ENCODE measurements at places on chromosomes 5 and 9.

DNA sequence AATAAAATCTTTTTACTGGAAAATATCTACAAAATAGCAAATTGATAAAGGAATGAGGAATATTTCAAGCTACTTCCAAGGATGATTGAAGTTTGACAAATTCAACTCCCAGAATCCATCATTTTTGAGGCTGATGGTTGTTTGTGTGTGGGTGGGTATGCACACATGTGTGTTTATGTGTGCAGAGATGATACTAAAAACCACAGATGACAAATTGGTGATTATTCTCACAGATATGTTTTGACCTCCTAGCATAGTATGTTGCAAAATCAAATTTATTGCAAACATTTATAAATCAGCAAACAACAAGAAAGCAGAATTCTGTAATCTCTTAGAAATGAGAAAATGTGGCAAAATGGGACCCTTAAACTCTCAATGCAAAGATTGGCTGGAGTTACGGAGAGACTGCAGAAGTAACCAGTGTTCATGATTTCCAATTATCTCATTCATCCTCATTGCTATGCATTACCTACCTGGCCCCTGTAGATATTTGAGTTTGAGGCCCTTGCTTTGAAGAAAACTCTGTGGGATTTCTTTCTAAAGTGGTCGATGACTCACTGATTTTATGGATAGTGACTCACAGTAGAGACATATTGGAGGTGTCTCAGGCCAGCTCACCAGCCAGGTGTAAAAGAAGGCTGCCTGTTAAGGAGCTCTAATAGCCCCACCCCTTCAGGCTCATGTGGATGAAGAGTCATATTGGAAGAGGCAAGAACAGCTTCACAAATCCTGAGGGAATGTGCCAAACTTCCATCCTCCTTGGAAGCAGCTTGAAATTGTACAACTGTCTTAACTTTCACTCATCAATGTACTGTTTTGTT, 44.6 kb upstream of the TMC1 start:
- no peak for DNase-seq

- no peak for DNase-seq
Observed at GRCh38 chr9:33813712-33814641, 3.0 kb upstream of the UBE2R2 start.

GRCh38 chr5:1836176-1836890, 35.1 kb downstream of the NDUFS6 start:
- no peak for DNase-seq

GRCh38 chr9:132590318-132591182, 8.1 kb downstream of the BARHL1 start:
- DNase-seq = no peak

- DNase-seq = no peak
Observed at GRCh38 chr9:132474253-132474652, 64.2 kb downstream of the CFAP77 start.

DNA sequence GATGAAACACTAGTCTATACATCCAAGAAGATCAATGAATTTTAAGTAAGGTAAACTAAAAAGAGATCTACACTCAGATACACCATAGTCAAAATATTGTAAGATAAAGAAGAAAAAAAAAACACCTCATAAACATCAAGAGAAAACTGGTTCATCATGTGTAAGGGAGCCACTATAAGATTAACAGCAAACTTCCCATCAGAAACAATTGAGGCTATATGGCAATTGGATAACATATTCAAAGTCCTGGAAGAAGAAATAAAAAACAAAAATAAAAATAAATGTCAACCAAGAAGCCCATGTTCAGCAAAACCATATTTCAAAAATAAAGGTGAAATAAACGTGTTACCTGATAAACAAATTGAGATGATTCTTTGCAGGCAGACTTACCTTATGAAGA, 3.6 kb downstream of the OR13C8 start:
- DNase-seq = no peak

DNA sequence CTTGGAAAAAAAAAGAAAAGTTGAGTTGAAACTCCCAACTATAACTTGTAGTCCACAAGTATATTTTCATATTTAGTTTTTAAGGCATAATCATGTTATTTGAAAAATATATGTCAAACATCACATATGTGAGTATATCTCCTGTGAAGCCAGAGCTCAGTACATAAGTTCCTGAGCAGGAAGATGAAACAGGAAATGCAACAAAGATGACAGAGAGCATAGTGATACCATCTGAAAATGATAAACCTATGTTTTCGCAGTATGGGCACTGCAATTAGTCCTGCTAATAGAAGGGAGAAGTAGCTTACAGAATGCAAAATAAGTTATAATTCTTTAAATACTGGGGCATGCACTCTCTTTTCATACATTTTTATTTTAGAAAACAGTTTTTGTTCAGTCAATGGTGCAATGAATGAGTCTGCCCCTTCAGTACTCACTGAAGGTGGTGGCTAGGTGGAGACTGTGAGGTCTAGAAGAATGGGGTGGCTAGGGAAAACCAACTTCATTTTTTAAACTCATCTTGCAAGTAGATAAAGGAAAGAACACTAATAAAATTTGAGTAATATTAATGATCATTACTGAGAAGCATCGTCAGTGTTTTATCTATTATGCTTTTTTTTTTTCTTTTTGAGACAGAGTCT, 54.1 kb upstream of the FYB1 start:
- DNase-seq = no peak

GRCh38 chr5:123156577-123157296, 67.7 kb downstream of the PRDM6 start:
- no peak for DNase-seq

DNA sequence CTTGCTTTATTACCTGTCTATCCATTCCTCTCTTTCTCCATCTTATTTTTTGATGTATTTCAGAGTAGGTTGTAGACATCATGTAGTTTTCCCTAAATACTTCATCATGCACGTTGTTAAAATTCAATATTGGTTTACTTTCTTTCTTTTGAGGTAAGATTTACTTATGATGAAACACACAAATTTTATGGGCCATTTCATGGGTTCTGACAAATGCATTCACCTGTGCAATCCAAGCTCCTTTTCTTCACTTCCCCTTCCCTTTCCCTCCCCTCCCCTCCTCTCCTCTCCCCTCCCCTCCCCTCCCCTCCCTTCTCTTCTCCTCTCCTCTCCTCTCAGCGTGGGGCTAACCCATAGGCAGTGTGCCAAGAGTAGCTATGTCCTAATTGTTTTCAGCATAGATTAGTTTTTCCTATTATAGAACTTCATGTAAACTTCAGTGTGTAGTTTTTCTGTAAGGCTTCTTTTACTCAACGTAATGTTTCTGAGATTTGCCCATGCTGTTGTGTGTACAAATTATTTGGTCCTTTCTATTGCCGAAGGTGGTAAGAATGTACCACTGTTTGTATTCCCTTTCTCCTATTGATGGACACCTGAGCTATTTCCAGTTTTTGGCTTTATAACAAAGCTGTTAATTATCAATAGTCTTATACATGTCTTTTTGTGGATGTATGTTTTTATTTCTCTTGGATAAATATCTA, 92.9 kb upstream of the CLINT1 start:
- DNase-seq = no peak

DNA sequence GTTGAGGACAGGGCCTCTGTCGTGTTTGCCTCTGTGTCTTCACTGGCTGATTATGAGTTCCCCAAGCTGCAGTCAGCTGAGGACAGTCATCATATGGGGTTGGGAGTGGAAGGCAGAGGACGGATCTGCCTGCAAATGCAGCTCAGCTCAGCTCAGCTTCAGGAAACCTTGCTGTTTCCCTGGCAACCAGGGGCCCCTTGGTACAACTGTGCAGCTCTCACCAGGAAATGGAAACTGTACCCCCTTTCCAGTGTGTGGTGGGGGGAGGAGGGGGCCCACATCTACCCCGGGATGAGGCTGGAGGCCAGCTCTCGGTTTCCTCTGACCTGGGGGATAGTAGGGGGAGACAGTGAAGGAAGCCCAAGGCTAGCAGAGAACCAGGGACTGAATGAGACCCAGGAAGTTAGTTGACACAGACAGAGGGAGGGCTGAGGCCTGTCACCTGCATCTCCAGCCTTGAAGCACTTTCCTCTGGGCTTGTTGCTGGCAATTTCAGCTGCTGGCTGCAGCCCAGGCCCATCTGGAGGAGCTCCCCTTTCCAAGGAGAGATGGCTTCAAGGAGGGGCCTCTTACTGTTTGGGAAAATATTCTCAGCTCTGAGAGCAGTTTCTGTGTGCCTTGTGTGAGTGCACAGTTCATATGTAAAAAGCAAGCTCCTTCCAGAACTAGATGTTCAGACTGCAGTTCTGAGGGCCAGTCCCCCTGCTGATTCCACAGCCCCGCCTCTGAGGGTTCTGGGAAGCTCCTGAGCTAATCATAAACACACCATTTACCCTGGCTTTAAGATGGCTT, 6.9 kb downstream of the ANXA6 start:
- DNase-seq = no peak

GRCh38 chr9:112252194-112252593, 77.1 kb upstream of the SUSD1 start:
- DNase-seq = no peak

GRCh38 chr5:96668725-96669124, 6.5 kb downstream of the CAST start:
- DNase-seq = no peak

GRCh38 chr9:97386265-97386633, 25.6 kb upstream of the TDRD7 start:
- no peak for DNase-seq

GRCh38 chr5:125150041-125150669, 403.7 kb upstream of the ZNF608 start:
- no peak for DNase-seq

- DNase-seq = no peak
Observed at GRCh38 chr5:141597814-141598213, 21.0 kb downstream of the DIAPH1 start.

DNA sequence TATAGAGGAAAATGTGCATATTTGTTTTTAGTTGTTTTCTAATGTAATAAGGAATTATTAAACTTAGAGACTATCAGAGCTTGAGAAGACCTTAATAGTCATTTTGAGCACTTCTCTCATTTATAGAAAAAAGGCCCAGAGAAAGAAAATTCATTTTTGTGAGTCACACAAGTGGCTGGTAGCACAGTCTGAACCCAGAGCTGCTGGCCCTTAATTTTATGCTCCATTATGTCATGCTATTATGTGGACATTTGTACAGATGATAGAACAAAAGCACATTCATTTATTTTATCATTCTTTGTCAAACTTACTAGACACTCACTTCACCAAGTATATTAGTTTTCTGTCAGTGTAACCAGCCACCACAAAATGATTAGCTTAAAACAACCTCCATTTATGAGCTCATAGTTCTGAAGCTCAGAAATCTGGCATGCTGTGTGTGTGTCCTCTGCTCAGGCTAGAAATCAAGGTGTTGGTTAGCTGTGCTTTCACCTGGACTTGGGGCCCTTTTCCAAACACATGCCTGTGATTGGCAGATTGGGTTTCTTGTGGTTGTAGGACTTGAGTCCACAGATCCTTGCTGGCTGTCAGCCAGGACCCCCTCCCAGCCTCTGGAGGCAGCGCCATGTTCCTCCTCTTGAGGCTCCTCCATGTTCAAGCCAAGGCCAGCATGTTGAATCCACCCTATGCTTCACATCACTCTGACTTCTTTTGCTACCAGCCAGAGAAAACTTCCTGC, 188.9 kb downstream of the ARHGAP26 start:
- no peak for DNase-seq

- no peak for DNase-seq
Observed at GRCh38 chr5:170711300-170711699, 72.2 kb upstream of the GABRP start.

DNA sequence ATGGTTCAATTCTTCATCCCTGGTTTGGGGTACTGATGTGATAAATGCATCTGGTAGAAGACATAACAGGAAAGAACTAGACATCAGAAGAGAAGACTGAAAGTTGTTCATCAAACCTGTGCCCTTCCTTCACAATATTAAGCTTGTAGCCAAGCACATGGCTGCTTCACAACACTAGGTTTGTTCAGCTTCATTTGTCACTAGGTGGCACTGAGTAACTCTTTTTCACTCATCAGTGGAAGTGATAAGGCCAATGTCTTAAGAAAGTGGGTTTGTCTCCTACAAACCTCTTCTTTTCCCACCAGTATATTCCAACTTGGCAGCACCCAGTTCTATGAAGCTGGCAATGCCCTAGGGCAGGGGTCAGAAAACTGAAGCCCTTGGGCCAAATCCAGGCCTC, 26.9 kb downstream of the ZNF484 start:
- DNase-seq = no peak
